Urinary bladder (tissue), 4 donors: ENCODE measurements at places on chromosomes 16 and 17. TPM values are rescaled to one million over a fixed set of nuclear protein-coding genes. Genes with fewer than 3 reads are reported as not detected.

Gene CIBAR2
- total RNA-seq = not detected

DNA sequence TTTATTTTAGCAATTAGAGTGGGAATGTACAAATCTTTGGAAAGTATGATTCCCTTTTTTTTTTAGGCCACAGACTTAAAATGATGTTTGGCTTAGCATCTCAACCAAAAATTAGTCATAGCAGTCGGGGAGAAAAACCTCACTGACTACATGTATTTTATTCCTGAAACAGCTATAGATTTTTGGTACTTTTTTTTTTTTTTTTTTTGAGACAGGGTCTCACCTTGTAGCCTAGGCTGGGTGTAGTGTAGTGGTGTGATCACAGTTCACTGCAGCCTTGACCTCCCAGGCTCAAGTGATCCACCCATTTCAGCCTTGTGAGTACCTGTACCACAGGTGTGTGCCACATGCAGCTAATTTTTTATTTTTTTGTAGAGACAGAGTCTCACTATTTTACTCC, 23.4 kb downstream of the RNFT1 start:
- no peak for DNase-seq

GRCh38 chr17:6681671-6682070, 30.1 kb downstream of the C17orf100 start:
- no peak for DNase-seq

- no peak for DNase-seq
Measured at GRCh38 chr17:29615048-29615385, 7.7 kb downstream of the CORO6 start.

GRCh38 chr16:19167710-19168370, at the start of gene SYT17:
Gene SYT17, plus strand, starts transcription at chr16:19168240. Its CDS starts 407 bp downstream, at chr16:19168647.
- DNase-seq = no peak

Gene DPEP2
- 2.3 TPM for total RNA-seq

GRCh38 chr17:41627316-41628072, 3.1 kb upstream of the KRT17 start:
- DNase-seq = no peak

- no peak for DNase-seq
Measured at GRCh38 chr16:28182183-28182582, 29.6 kb downstream of the XPO6 start.

Gene ANKRD40CL
- not detected for total RNA-seq

Gene DPEP3
- not detected for total RNA-seq

DNA sequence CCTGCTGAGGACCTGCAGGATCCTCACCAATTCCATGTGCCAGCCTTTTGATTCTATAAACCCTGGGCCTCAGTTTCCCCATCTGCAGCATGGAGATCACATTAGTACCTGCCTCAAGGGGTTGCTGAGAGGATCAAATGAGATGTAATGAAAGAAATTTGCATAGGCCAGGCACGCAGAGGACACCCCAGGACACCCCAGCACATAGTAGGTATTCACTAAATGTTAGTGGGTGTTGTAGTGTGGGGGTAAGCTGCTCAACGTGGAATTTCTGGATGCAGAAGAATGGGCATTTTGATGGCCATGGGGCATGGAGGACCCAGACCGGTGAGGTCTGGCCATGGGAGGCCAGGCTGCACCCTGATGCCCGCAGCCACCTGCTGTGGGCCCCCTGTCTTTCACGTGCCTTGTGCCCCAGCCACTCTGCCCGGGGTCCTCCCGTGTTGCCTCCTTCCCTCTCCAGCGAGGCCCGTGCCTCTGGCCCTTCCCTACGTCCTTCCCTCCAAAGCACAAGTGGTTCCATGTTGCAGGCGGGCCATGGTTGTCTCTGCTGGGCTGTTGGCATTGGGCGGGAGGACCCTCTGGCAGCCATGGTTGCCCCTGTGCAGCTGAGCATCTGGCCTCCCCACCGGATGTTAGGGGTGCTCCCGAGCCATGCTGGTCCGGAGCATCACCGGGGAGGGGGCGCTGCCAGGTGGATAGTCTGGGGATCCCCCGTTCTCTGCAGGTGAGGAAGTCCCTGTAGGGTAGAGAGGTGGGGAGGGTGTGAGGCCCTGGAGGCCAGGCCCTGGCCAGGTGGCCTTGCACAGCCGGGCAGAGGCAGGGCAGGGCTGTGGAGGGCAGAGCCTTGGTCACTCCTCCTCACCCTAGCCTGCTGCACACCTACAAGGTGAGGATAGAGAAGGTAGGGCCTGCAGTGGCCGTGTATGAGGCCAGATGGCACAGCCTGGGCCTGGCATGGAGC, 8.6 kb downstream of the MAP2K3 start:
- no peak for DNase-seq

GRCh38 chr16:3578610-3579551, 1.7 kb upstream of the NLRC3 start:
- no peak for DNase-seq

Gene MYOCD
- 59.5 TPM for total RNA-seq

Gene CAPNS2
- 17.9 TPM for total RNA-seq

Gene TBC1D3
- total RNA-seq = not detected

- no peak for DNase-seq
Measured at GRCh38 chr16:14369734-14370598, 260.1 kb downstream of the PARN start.

DNA sequence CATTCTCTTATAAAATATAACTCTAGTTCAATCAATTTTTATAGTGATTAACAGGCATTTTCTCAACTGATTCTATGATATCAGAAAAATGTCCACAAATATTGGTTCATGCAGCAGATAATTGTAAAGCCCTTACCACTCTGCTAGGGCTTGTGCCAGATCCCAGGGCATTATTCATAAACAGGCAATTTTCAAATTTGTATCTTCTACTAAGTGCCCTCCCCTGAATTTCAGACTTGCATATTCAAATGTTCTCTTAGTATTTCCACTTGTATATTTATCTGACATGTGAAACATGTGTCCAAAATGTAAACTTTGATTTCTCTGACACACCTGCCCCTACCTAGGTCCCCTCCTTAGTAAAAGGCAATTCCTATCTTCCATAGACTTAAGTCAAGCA, 9.3 kb downstream of the CPHXL2 start:
- no peak for DNase-seq

Gene CALB2
- 1.4 TPM for total RNA-seq

DNA sequence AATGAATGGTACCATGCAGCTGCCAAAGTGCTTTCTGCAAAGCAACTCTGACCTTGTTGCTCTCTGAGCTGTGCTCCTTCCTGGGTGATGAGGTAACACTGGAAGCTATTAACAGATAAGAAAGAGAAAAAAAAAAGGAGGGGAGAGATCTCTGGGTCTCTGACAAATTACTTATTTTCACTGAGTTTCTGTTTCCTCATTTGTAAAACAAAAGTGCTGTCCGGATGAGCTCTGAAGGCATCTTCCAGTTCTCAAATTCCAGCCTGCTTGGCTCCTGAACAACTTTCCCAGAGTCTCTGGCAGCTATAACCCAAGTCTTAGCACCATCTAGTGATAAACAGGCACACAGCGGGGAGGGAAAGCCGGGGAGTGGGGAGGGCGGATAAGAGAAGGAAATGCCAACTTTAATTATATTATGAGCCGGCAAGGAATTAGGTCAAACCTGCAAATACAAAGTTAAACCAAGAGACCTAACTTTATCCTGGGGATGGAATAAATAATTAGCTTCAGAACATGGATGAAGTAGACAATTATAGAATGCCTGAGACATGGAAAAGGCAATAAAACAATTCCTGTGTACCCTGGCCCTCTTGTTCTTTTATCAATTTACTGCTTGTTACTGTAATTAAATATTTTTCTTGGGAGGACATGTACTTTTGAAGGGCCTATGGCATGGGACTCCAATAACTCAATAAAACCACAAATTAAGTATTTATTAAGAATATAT, 61.3 kb upstream of the KIFC3 start:
- peak; percentile 47 for DNase-seq

GRCh38 chr17:72264682-72265405, 144.0 kb downstream of the SOX9 start:
- DNase-seq = no peak

DNA sequence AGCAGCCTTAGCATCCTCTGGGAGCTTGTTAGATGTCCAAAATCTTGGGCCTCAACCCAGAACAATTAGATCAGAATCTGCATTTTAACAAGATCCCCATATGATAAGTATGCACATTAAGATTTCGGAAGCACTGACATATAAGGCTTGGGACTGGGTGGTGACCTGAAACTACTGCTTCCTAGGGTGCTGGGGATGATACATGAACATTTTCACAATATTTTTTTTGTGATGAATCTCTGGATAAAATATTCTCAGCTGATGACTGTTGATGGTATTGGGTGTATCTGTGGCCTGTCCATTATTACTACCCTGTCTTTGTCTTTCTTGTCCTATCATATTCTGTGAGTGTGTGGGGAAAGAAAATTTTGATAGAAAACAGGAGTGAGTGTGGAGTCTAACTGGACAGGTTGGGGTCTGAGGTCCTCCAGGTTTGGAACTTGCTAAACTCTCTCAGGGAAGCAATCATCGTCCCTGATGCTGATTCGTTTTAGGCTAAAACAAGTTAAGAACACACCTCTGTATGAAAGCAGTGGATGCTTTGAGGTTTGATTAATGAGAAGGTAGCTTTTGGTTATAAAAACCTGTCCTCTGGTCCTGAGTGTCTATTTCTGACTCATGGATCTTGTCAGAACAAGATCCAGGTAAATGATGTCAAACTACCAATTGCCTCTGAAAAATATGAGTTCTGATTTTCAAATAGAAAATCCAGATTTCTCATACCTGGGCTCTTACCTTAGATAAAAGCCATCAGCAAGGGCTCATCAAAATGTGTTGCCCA, 23.2 kb downstream of the KRT23 start:
- DNase-seq = no peak

GRCh38 chr16:69435977-69436820, 11.8 kb downstream of the CYB5B start:
- DNase-seq = no peak

- DNase-seq = peak; percentile 33
Measured at GRCh38 chr16:85821390-85822135, 22.1 kb downstream of the COX4I1 start.

DNA sequence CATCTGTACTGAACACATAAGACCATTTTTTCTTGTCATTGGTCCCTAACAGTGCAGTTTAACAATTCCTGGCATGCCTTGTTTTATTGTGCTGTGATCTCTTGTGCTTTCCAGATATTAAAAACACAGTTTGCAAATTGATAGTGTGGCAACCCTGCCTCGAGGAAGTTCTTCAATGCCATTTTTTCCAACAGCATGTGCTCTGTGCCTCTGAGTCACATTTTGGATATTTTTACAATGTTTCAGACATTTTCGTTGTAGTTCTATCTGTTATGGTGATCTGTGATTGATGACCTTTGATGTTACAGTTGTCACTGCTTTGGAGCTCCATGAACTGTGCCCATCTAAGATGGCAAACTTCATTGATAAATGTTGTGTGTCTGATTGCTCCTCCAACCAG, 66.2 kb downstream of the GOSR1 start:
- DNase-seq = no peak

DNA sequence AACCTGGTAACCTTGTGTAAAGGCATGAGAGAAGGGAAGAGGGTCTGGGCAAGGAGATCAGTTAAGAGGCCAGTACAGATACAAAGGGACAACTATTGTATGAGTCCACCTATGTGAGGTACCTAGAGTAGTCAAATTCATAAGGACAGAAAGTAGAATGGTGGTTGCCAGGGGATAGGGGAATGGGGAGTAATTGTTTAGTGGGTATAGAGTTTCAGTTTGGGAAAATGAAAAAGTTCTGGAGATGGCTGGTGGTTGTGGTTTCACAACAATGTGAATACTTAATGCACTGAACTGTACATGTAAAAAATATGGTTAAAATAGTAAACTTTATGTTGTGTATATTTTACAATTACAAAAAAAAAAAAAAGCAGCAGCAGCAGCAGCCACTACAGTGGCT, 49.4 kb downstream of the SNTB2 start:
- DNase-seq = no peak

- DNase-seq = no peak
Measured at GRCh38 chr16:50709061-50709684, 15.8 kb downstream of the NOD2 start.

DNA sequence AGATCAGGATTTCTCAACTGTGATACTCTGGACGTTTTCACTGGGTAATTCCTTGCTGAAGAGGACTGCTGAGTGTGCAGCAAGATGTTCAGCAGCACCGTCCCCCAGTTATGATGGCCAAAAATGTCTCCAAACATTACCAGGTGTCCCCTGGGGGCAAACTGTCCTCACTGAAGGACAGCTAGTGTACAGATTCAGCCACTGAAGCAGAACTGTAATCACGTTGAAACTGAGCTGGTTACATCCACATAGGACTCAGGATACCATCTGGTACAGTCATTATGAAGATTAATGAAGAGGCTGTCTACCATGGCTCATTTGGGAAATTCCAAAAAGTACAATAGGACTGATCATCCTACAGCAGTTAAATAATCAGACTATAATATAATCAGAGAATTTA, 43.3 kb upstream of the GINS3 start:
- no peak for DNase-seq

- DNase-seq = no peak
Measured at GRCh38 chr17:45172541-45173286, 11.0 kb downstream of the HEXIM2 start.

Gene PVALEF
- total RNA-seq = not detected

DNA sequence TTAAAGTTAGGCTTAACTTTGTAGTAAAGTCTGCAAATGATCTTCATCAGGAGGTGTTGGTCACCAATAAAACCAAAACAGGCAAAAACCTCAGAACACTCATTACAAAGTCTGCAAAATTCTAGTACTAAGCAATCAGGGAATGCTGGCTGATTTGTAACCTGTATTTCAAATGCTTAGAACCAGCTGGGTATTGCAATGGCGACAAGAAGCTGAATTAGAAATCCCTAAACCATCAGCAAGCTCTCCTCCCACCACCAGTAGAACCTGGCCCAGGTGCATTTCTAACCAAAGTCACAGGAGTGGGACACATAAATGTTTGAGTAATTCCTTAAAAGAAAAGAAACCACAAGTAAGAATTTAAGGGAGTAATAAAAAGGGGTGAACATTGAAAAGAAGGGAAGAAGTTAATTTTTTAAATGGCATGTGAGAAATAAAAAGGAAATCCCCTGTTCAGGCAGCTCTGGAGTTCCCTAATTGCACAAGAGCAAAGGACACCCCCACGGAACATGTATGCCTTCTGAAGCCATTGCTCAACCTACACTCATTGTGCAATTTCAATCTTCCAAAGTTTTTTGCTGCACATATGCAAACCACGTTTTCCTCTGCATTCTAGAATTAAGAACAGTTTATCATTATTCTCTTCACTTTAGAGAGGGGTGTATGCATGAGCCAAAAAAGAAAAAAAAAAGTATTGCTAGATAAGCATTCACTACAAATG, 102.9 kb downstream of the HIC1 start:
- DNase-seq = no peak

DNA sequence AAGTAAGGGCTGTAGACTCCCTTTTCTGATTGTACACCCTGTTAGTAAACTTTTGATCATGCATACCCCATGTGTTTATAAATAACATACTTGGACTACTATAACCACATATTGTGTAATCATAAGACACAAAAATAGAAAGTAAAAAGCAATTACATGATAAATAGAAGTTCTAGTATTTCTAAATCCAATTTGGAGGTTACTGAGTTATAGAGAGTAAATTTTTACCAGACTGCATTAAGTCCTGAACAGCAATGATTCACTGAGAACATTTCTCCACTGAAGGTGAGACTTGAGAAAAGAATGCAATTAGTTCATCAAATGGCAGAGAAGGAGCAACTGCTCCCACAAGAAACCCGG, 7.7 kb upstream of the TBKBP1 start:
- no peak for DNase-seq

Gene IRX3
- 1.3 TPM for total RNA-seq

Gene CES3
- total RNA-seq = not detected

Gene MARVELD3
- 2.1 TPM for total RNA-seq
